ENCODE measurements at places on chromosomes 3 and 15.

GRCh38 chr3:146529021-146529420 is 15.4 kb downstream of the PLSCR1 start:
- DNase-seq = no peak

DNA sequence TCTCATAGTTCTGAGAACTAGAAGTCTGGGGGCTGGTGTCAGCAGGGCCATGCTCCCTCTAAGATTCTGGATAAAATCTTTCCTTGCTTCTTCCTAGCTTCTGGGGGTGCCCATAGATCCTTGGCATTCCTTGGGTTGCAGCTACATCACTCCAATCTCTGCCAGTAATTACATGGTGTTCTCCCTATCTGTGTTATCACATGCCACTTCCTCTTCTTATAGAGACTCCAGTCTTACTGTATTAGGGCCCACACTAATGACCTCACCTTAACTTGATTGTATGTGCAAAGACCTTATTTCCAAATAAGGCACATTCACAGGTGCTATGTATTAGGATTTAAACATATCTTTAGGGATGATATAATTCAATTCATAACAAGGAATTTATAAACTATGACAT is 618.5 kb downstream of the FGF12 start:
- DNase-seq = no peak

DNA sequence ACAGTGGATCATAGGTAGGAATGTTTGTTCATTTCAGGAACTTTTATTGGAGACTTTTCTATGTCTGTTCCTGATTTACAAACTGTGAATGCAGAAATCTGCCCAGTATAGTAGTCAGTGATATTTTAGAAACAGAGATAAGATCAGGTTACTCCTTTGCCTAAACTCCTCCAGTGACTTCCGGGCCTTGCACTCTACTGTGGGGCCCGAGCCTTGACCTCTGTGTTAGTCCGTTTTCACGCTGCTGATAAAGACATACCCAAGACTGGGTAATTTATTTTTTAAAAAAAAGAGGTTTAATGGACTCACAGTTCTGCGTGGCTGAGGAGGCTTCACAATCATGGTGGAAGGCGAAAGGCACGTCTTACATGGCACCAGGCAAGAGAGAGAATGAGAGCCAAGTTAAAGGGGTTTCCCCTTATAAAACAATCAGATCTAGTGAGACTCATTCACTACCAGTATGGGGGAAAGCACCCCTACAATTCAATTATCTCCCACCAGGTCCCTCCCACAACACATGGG is 127.1 kb downstream of the DNAJB8 start:
- no peak for DNase-seq

- no peak for DNase-seq
These were observed 20.9 kb downstream of the PSTPIP1 start for GRCh38 chr15:77015646-77016320.

GRCh38 chr15:94287794-94288246 is 56.5 kb downstream of the MCTP2 start:
- DNase-seq = peak; percentile 66

DNA sequence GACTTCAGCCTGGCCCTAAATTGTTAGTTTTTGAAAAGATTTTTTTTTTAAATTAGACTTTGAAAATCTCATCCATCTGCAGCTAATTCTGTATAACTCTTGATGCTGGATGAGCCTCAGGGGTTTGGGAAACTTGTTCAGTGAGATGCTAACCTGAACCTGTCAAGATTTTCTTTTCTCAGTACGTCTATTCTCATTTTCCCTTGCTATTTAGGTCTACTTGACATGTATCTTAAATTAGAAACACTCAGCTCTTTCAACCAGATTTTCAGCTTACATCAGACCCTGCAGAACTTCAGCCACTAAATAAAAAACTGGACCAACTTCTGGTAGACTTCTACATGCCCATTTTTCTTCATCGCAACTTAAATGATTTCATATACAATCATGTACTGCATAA is 61.4 kb downstream of the MFSD1 start:
- DNase-seq = no peak

GRCh38 chr3:197216169-197216860 is 82.1 kb downstream of the DLG1 start:
- no peak for DNase-seq

GRCh38 chr3:11878837-11879236 is 32.2 kb upstream of the TAMM41 start:
- DNase-seq = no peak

DNA sequence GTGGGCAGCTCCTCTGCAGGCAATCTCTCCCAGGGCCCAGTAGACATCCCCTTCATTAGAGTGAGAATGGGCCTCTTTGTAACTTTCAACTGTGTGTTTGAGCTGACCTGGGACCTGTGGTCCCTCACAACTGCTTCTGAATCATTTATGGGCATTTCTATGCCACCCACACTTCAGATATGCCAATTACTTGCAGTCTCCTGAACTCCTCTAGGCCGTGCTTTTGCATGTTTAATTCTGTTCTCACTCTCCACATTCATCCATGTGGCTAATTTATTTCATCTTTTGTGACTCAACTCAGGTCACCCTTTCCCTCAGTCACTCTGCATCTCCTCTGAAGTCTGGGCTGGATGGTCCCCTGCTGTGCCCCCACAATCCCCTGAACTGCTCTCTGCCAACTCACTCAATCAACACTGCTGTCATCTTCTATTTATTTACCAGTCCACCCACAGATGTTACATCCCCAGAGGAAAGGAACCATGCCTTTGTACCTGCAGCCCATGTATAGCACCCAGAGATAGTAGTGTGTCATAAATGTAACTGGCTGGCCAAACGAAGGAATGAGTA is 364.7 kb downstream of the EPHB1 start:
- no peak for DNase-seq

DNA sequence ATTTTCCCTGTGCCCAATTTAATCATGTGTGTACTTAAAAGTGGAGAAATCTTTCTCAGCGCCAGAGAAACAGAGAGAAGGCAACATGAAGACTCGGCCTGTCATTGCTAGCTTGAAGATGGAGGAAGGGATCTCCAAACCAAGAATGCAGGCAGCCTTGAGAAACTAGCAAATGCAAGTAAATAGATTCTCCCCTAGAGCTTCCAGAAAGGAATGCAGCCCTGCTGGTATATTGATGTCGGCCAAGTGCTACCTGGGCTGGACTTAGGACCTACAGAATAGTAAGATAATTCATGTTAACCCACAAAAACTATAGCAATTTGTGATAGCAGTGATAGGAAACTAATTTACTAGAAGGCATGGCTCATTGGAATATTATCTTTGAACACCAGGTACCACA is 150.9 kb upstream of the ABI3BP start:
- DNase-seq = no peak

- no peak for DNase-seq
These were observed 495.8 kb downstream of the NTRK3 start for GRCh38 chr15:87760547-87761314.

GRCh38 chr3:178206521-178206920 is 329.7 kb upstream of the KCNMB2 start:
- DNase-seq = no peak

GRCh38 chr3:148229107-148229506 is 468.6 kb upstream of the AGTR1 start:
- no peak for DNase-seq

DNA sequence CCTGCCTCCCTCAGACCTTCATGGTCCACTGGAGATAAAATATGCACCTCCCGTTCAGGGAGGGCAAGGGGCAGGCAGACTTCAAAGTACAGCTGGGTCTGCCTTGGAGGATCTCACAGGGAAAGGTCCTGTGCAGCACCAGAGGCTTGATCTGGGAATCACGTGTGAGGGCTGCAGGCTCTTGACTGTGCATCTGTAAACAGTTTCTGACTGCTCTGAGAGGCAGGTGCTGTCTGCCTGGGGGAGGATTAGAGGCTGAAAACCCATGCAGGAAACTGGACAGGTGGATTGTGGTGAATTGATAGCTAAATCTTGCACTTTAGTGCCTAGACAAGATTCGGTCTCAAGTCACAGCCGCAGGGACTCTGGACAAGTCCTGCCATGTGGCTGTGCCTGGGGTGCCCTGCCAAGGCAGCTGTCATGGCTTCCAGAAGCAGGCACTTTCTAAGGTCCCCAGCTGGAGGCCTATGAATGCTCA is 239.3 kb downstream of the EPHB1 start:
- DNase-seq = no peak

- DNase-seq = no peak
These were observed 781 bp upstream of the DPH6 start for GRCh38 chr15:35546511-35547381.

GRCh38 chr3:171462224-171462623 is 2.0 kb upstream of the TNIK start:
- peak; percentile 57 for DNase-seq

DNA sequence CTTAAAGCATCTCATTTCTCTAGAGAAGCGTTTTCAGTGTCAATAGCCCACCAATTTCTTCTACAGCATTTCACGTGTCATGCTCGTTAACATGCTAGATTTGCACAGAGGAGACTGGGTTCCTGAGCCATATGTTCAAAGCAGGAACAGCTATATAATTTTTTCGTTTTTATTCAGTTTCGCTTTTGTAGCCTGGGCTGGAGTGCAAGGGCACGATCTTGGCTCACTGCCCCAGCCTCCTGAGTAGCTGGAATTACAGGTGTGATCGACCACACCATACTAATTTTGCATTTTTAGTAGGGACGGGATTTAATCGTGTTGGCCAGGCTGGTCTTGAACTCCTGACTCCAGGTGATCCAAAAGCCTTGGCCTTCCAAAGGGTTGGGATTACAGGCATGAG is 6.6 kb upstream of the SLMAP start:
- DNase-seq = no peak

DNA sequence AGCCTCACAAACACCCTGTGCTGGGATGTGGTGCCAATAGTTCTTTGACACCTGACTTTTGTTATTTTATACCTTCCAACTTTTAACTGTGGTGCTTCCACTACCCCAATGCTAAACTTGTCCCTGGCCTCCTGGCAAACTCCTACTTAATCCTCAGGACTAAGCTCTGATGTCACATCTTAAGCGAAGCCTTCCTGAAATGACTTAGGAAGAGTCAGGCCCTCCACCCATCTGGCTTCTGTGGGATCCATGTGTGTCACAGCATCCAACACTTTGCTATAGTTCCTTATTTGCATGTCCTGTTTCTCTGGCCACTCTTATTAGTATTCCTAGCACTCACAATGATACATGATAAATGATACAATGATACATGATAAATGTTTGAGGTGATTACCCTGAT is 133.2 kb downstream of the FILIP1L start:
- DNase-seq = no peak

DNA sequence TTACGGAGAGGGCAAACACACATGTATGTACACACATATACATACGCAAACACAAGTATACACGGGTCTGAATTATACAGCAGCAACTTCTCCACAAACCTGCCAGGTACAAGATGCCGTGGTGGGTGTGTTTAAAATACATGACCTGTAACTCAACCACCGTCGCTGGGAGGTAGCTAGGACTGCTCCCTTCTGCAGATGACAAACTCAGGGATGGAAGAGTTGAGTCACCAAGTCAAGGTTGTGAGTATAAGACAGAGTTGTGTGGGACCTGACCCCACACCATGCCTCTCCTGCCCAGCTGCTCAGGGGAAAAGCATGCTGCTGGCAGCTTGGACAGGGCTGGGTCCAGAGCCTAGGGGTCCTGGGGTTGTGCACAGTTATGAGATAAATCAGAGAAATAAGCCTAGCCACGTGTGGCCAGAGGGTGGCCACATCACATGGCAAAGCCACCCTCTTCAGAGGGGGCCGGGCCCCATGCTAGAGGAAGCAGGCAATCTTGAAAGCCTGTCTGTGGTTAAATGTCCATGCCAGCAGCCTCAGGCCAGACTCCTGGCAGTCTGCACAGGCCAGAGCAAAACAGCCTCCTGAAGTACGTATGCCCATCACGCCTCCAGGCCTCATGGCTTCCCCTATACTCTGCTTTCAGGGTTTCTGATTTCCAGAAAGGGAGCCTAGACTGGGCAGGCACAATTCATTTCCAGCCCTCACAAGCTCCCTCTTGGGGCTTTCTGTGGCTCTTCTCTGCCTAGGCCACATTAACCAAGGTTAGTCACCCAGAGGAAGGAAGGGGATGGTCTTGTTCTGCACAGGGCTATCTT is 107.7 kb upstream of the RPL32 start:
- DNase-seq = peak; percentile 32

DNA sequence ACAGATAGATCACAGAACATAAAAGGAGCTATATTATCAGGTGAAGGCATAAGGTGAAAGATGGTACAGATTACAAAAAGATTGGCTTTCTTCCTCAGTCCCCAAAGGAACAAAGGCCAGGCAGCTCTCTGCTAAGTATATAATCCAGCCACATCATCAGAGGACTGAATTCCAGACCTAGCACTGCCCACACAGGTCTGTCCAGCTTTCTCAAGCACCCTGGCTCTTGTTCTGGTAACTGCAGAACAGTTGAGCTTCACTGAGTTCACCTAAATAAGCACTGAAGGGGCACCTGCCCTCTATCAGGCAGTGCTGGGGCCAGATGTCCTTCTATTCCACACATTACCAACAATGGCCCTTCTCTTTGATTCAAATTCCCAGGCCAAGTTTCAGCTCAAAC is 6.3 kb downstream of the DUOXA1 start:
- DNase-seq = no peak

All from CD4-positive, alpha-beta T cell treated with Interleukin-17A for 1 hour (primary cell).